Posterior cingulate gyrus (tissue), 11 donors: ENCODE measurements at places on chromosomes 7 and 10.

- DNase-seq = no peak
Measured at GRCh38 chr10:124655191-124656112, 88.7 kb downstream of the FAM53B start.

- DNase-seq = no peak
Measured at GRCh38 chr7:46583656-46584055, 662.6 kb upstream of the IGFBP3 start.

DNA sequence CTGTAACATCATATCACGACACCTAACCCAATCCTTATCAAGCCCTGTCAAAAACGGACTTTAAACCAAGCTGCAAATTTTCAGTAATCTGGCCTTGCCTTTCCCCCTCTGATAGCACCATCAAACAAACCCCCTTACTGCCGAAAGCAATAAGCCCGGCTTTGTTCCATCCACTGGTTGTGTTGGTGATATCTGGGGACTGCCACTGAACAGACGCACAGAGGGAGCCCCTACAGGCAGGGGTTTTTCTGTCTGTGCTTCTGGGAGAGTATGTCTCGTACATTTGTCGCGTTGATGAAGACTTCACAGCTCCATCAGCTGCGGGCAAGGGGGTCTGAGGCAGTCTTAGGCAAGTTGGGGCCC, 550 bp upstream of the PLAU start:
- no peak for DNase-seq

DNA sequence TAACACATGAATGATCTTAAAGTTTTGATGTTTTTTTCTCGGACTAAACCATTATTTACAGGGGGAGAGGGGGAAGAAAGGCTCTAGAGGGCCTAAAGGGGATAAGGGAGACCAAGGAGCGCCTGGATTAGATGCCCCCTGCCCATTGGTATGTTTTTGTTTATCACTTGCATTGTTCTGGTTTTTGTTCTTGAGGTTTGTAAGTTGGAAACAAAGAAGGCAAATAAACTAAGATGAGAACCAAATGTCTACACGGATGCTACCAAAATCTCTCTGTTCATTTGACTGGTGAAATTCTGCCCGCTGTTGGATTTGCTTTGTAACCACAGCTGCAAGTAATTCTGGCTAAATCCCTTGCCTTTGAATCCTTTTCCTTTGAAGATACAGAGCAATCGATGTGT, 99.8 kb upstream of the MACROH2A2 start:
- DNase-seq = no peak

- DNase-seq = no peak
Measured at GRCh38 chr7:50212666-50213621, 91.6 kb upstream of the IKZF1 start.

GRCh38 chr10:105875050-105875449, 1234.0 kb downstream of the SORCS3 start:
- DNase-seq = no peak

GRCh38 chr7:25206765-25207164, 21.5 kb downstream of the NPVF start:
- DNase-seq = no peak

DNA sequence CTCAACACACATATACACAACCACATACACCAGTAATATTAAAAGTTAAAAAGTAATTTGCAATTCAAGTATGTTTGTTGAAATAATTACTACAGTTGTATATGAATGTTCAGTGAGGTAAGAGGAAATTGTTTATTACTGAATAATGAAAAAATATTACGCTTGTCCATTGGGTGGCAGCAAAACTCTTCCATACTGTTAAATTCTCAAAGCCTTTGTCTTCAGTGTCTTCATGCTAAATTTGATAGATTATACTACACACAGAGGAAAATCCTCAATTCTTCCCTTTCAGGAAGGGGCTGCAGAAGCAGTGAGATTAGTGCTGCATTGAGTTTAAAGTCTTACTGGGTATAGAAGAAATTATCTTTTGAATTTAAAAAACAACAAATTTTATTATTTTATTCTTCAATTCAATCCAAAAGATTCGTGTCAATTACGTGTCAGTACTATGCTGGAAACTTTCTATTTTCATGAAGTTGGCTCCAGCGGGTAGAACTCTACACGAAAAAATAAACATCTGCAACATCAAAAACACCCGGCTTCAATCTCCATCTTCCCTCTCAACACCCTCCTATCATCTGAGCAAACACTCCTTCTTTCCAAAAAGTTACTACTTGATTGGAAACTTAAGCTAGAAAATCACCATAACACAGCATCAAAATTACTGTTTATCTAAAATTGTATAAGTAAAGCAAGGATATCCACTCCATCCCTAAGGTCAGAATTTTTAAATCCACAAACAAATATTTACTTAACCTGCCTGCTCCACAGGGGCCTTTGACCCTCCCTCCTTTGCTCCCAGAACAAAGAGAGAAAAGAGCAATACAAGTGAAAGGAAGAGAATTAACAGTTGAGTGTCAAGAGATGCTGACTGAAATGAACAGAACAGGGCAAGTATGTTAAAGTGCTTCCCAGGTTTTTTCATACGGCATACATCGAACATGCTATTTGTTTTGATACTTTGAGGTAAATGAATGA, 37.0 kb upstream of the TES start:
- no peak for DNase-seq

DNA sequence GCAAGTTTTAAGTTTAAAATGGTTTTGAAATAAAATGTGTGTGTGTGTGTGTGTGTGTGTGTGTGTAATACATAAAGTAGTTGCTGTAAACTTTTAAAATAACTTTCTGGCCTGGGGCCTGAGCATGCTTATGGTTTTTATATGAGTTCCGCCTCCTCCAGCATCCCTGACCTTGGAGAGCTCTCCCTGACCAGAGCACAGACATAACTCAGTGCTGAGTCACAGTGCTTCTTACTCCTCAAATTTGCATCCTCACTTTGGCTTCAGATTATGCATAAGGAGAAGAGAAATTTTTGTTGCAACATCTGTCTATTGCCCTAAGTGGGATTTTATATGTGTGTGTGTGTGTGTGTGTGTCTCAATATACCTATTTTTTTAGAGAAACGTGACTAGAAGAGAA, 200.8 kb downstream of the ELMO1 start:
- DNase-seq = no peak

- no peak for DNase-seq
Measured at GRCh38 chr10:10126218-10126617, 891.5 kb upstream of the CELF2 start.

GRCh38 chr10:113557903-113558321, 5.1 kb downstream of the HABP2 start:
- no peak for DNase-seq

- DNase-seq = no peak
Measured at GRCh38 chr10:9163699-9164098, 1109.2 kb downstream of the GATA3 start.

- no peak for DNase-seq
Measured at GRCh38 chr7:37549076-37549931, 100.6 kb upstream of the ELMO1 start.

DNA sequence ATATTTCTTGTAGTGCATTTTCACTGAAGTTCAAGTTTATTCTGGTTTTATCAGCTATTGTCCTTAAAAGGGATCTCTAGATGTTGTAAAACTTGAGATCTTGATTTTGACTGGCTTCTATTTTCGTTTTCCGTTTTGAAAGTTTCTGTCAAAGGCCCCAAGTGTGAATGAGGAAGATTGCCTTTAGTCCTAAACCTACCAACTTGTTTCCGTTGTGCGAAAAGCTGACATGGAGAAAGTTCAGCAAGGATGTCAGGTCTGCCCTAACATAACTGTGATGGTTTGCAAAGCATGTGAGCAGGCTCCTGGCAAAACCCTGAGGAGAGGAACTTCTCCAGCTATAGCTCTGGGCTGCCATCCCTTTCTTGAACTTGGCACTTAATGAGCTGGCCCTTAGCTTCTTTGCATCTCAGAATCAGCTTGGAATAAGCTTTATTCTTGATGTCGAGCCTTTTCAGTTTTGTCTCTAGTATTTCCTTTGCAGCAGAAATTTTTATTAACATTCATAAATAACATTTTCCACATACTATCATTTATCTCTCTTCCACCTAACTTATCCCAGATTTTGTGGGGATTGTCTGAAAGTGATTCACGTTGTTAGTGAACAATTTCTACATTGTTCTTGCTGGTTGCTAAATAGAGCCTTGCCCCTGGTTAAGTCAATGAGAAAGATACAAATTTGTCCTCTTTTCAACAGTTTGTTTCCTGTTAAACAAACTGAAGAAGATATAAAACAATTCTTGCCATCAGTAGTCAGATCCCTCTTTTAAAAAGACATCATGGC, 559.4 kb downstream of the SUGCT start:
- no peak for DNase-seq

DNA sequence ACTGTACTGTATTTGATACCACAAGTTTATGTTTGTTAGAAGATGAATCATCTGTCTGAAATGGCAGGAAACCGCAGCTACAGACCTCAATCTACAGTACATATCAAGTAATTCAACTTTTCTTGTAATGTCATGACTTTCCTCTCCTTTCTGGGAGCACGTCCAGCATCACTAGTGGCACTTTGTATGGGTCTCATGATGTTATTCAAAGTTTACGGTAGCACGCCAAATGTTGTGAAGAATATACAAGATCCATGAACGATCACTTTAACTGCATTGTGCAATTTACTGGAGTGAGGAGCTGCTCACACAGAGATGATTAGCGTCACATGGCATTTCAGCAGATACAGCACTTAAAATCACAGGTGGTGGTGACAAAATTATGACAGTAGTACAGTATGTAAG, 257.8 kb upstream of the GNAI1 start:
- no peak for DNase-seq

- no peak for DNase-seq
Measured at GRCh38 chr10:105774351-105774750, 1133.3 kb downstream of the SORCS3 start.

DNA sequence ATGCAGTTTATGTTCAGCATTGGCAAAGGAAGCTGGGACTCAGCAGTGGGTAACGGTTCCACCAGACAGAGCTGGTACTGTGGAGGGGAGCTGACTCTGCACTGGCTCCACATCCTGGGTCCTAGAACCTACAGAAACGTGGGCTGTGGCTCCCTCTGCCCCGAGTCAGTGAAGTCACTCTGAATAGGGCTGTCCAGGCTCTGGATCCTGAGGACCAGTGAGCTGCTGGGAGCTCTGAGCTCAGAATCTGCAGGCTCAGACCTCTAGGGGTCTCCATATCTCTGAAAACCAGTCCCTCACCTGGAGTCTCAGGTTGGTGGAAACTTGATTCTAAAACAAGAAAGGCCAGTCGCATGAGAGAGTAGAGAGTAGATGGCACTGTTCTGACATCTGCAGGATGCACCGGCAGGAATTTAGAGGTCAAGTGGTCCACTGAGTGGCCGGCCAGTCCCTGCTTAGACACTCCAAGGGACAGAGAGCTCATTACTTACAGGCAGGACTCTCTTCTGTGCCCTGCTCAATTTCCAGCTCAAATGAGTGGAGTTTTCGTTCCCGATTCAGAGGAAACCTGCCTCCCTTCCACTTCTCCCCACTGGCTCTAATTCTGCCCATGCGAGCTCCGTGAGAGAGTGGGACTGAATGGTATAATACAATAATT, 18.6 kb downstream of the NPFFR1 start:
- DNase-seq = no peak

GRCh38 chr10:48249763-48250351, 24.6 kb downstream of the FRMPD2 start:
- DNase-seq = no peak

- no peak for DNase-seq
Measured at GRCh38 chr10:118544401-118544948, 51.0 kb downstream of the PRLHR start.

- no peak for DNase-seq
Measured at GRCh38 chr10:73095481-73096021, 1.1 kb downstream of the P4HA1 start.
